Stimulated activated CD4-positive, alpha-beta T cell treated with anti-CD3 and anti-CD28 coated beads, TNF-alpha, amount 100 ng/mL, for 24 hours (primary cell): ENCODE measurements at places on chromosomes 4 and X.

- DNase-seq, result no peak
Observed at GRCh38 chrX:45766981-45767501, 566.4 kb upstream of the DIPK2B start.

DNA sequence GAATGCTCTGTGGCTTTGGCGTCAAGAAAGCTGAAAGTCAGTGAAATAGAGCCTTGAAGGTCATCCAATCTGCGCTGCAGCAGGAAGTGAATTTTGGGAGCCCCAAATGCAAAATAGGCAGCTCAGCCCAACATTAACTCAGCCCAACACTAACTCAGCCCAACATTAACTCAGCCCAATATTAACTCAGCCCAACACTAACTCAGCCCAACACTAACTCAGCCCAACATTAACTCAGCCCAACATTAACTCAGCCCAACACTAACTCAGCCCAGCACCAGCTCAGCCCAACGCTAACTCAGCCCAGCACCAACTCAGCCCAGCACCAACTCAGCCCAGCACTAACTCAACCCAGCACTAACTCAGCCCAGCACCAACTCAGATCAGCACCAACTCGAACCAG, 71.5 kb downstream of the SORBS2 start:
- DNase-seq, result no peak

GRCh38 chr4:119038116-119038841, 97.4 kb upstream of the MYOZ2 start:
- DNase-seq, result no peak

- DNase-seq, result no peak
Observed at GRCh38 chr4:145346081-145346480, 135.6 kb upstream of the SMAD1 start.

DNA sequence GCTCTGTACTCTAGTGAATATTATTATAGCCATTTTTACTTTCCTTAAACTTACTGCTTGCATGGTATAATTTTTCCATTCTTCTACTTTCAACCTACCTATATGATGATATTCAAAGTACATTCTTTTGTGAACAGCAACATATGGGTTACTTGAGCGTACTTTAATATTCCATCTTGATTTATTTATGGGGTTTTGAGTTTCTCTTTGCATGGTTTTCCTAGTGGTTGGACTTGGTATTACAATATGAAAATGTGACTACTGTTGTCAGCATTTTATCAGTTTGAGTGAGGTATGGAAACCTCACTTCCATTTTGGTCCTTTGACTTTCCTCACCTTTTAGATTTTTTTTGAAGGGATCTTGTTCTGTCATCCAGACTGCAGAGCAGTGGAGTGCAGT, 35.9 kb downstream of the ADGRG4 start:
- no peak for DNase-seq

DNA sequence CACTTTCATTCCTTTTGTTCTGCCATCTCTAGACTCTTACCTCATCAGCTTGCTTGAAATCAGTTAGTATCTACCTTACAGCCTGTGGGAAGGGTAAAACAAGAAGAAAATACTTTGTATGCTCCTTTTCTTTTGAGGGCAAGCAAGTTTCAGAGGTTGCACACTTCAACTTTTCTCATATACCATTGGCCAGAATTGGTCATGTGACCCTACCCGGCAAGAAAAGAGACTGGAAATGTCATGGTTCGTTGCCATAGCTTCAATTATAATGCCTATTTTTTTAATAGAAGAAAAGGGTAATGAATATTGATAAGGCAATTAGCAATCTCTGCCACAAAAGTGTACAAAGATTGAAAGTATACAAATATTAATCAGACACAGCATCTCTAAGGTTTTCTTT, 346.7 kb upstream of the TACR3 start:
- no peak for DNase-seq

GRCh38 chrX:132795181-132795580, 163.2 kb downstream of the HS6ST2 start:
- DNase-seq, result no peak

DNA sequence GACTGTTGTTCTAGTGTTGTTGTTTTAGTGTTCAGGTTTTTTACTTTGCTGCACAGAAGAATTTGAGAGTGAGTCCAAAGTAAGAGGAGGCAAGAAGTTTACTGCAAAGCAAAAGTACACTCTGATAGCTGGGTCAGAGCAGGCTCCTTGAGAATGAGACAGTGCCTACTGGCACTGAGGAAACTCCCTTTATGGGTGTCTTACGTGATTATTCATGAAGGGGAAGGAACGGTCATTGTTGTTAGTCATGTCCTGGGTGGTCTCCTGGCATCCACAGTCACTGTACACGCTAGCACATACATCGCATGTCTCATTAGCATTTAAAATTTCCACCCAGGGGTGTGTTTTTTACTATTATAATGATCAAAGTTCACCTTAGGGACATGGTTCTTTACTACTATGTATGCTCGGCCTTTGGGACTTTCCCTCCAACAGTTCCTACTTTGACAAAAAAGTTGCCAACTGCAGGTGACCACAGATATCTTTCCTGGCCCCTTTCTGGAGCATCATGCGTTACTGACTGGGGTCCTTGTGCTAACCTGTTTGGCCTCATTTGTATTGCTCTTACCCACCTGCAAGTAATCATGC, 688.9 kb upstream of the AMOT start:
- DNase-seq, result no peak

- no peak for DNase-seq
Observed at GRCh38 chrX:150051096-150051495, 112.8 kb upstream of the EOLA2 start.

- DNase-seq, result no peak
Observed at GRCh38 chr4:74181219-74181618, 23.3 kb downstream of the MTHFD2L start.

- DNase-seq, result no peak
Observed at GRCh38 chr4:184383497-184384055, 90.8 kb downstream of the IRF2 start.

DNA sequence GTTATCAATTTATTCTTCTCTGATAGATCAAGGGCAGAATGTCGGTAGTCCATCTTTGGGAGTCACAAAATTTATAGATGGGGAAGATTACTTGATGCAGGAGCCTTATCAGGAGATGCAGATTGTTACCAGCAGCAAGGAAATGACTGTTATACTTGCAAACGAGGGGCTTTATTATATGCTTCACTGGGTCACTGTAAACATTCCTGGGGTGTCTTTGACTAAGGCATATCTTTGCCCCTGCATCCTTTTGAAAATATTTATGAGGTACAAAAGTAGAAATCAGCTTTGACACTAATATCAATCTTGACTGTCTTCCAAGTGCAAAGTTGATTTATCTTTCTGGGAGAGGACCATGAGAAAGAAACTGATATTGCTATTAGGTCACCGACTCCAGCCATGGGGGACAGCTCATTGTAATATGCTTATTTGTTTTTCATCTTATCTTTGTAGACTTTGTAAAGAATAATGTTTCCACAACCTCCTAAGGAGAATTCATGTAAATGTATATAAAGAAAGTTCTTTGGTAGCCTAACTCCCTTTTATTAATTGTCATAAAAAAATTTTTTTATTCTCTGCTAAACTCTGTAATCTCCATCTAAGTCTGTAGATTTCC, 177.3 kb upstream of the EMCN start:
- DNase-seq, result no peak

GRCh38 chr4:84750260-84750959, 167.5 kb downstream of the CDS1 start:
- no peak for DNase-seq

DNA sequence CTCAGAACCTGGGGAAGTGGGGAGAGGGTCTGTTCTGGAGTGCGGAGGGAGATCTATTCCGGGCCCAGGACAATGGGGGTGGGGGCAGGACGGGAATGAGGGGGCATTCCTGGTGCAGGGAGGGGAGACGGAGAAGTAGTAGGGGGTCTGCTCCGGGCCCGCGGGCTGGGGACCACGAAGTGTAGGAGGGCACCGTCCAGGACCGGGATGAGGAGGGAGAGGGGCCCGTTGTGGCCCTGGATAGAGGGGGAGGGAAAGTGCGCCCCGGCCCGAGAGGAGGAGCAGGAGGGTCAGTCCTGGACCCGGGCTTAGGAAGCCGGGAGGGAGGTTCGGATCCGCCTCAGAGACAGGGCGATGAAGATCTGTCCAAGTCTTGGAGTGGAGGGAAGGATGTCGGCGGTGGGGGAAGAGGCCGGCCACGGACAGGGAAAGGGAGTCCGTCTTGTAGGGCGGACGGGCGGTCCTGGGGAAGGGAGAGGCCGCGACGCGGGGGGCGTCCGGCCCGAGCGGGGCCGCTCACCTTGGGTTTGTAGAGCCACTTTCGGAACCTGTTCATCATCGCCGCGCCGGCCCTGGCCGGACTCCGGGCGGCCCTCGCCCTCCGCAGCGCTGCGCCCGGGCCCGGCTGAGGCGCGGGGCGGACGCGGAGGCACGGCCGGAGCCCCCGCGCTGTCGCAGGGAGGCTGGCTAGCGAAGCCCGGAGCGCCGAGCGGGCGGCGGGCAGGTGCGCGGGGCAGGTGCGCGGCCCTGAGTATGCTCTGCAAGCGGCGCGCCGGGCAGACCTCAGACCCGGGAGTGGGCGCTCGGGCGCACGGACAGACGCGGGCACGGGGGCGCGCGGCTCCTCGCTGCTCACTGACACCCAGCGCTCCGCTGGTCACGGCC, at the start of gene ZFYVE28:
TSS of gene ZFYVE28 (minus strand) at position 881 of the 885 bp plus-strand sequence. CDS start at position 559, 322 bp downstream.
- no peak for DNase-seq

DNA sequence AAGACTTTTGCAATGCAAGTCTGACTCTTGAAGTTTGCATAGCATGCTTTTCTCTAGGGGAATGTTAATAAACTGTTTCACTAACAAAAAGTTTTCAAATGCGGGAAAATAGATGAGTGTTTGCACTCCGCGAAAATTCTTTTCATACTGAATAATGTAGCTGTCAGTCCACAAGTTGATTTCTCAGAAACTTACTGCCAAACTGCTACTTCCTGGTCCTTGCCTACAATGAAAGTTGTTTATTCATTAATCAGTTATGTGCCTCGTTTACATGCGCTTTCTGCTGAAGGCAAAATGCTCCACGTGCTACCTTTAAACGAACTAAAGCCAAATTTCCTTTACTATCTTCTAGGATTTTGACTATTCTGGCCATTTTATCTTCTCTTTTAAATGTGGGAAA, 166.2 kb downstream of the MAGEB17 start:
- DNase-seq, result no peak

DNA sequence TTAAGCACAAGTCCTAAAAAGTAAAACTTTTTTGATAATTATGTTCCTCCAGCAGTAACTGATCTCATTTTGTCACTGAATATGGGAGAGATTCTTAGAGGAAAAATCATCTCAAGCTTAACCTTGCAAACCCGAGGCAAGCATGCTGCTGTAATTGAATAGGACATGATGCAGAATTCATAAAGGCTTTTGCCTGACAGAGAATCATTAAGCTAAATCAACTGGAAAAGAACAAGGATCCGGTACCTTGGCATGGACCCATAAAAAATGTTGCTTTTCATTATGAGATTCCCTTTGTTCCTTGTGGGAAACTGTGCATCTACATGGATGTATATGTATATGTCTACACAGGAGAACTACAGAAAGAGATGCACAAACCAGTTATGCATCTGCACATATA, 149.1 kb downstream of the PAPSS1 start:
- DNase-seq, result no peak

GRCh38 chr4:87019898-87020297, 85.1 kb downstream of the AFF1 start:
- DNase-seq, result no peak

- DNase-seq, result no peak
Observed at GRCh38 chrX:35590210-35590609, 207.9 kb upstream of the MAGEB16 start.

- DNase-seq, result no peak
Observed at GRCh38 chrX:29496636-29497180, 718.7 kb upstream of the MAGEB2 start.

- no peak for DNase-seq
Observed at GRCh38 chr4:22458098-22458497, 57.8 kb downstream of the ADGRA3 start.

GRCh38 chr4:43337707-43338106, 445.2 kb downstream of the GRXCR1 start:
- no peak for DNase-seq

DNA sequence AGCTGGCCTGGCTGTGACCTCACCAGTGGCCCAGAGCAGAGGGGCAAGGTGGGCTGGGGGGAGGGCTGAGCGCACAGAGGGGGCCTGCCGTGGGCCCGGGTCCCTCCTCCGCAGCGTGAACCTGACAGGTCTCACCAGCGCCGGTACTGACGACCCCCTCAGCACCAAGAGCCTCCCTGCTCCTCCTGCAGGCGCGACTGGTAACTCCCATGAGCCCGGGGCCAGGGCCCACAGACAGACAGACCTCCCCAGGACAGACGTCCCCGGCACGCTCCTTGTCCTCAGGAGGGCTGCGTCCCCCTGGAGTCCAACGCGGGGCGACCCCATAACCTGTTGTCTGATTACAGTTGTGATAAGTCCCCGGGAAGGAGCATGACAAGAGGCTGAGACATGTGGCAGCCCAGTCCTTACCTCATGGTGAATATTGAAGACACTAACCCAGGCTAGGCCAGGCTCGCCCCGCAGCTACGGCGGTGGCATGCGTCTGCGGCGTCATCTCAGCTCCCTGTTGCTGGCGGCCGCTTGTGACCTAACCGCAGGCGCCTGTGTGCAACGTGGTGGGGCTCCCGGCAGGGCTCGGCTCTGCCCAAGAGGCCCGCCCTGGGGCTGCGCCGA, 8.5 kb downstream of the AKAP17A start:
- no peak for DNase-seq

GRCh38 chr4:70901607-70901983, 574 bp upstream of the MOB1B start:
- no peak for DNase-seq

GRCh38 chr4:149187726-149188125, 627.9 kb downstream of the IQCM start:
- DNase-seq, result no peak

DNA sequence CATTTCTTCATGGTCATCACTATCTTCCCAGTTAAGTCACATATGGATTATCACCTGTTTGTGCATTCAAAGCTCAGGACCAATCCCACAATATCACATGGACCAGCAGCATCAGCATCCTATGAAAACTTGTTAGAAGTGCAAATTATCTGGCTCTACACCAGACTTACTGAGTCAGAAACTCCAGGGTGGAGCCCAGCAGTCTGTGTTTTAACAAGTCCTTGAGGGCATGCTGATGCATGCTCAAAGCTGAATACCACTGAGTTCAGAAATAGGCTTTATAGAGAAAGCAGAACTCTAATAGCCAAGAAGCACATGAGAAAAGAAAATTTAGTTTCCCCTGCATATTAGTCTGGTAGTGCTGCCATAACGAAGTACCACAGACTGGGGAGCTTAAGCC, 62.4 kb upstream of the GABRQ start:
- no peak for DNase-seq

GRCh38 chr4:25915353-25915705, 1.3 kb downstream of the SMIM20 start:
- DNase-seq, result no peak
